Fibroblast of mammary gland (primary cell): ENCODE measurements at places on chromosomes 6 and 20.

DNA sequence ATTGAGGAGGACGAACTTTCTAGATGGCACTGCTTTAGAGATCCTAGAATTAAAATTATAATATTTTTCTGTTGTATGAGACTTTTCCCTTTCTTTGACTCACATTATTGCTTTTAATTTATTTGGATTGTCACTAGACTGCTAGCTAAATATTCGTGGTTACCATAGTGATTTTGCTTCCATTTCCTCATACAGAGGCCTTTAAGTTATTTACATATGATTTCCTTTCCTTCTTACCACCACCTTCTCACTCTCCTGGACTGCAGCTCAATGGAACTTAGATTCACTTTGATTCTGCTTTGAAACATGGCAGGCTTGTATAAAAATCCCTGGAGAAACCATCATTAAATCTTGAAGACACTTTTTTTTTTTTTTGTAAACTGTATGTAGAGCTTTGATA, 222.9 kb downstream of the LAMA2 start:
- DNase-seq = no peak

DNA sequence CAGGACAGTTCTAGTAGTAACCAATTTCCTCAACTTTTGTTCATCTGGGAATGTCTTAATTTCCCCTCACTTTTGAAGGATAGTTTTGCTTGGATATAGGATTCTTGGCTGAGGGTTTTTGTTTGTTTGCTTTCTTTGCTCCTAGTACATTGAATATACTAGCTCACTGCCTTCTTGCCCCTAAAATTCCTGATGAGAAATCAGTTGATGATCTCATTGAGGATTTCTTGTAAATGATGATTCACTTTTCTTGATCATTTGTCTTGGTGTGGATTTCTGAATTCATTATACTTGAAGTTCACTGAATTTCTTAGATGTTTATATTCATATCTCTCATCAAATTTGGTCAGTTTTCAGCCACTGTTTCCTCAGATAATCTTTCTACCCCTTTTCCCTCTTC, 49.1 kb upstream of the PRDM1 start:
- peak; percentile 85 for DNase-seq

GRCh38 chr6:157217198-157217893, 106.0 kb downstream of the TMEM242 start:
- DNase-seq = no peak

DNA sequence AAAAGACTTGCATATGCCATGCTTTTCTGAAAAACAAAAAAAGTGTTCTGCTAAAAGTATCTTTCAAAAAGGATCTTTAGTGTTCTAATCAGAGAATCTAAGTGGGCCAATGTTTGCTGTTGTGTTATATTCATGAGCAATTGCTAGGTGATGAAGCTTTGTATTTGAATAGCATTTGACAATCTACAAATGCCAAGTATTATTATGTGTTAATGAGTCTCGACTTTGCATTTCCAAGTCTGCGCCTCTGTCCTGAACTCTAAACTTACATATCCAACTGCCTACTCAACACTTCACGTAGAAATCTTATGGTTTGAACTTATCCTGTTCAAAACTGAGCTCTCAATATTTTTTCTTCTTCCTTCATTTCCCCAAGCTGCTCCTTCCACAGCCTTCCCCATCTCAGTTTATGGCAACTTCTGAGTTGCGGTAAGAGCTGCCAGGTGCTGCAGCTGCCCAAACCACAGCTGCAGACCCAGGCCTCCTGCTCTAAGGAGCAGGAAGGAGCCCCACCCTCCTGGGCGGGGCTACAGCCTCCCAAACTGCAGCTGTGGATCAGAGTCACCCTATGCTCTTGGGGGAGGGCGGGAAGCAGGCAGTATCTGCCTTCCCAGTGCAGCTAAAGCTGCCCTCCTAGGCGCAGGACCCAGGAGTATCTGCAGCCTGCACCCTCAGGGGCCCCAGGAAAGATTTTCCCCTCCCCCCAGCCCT, 16.7 kb upstream of the MAK start:
- no peak for DNase-seq

DNA sequence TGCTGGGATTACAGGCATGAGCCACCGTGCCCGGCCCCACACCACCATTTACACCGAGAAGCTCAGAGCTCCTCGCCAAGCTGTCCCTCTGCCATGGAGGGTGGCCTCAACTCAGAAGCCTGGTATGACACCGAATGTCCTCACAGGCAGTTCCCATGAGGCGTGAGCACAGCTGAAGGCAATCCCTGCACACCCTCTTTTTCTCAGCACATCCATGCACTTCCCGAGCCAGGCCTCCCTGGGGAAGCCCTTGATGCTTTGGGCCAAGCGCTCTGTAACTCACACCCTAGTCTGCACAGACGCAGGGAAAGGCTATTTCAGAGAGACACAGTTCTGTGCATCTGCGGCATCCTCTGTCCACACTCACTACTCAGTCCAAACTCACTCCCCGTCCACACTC, 18.4 kb downstream of the THBS2 start:
- DNase-seq = no peak

DNA sequence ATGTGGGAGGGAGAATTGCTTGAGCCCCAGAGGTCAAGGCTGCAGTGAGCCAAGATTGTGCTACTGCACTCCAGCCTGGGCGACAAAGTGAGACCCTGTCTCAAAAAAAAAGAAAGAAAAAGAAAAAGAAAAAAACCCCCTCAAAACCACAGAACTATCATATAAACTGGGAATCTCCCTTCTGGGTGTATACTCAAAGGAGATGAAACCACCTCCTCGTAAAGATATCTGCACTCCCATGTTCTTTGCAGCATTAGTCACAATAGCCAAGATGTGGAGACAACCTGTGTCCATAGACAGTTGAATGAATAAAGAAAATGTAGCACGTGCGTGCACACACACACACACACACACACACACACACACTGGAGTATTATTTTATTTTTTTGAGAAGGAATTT, 8.5 kb upstream of the AFG1L start:
- no peak for DNase-seq

GRCh38 chr6:69988458-69989126, 122.2 kb downstream of the COL19A1 start:
- no peak for DNase-seq

DNA sequence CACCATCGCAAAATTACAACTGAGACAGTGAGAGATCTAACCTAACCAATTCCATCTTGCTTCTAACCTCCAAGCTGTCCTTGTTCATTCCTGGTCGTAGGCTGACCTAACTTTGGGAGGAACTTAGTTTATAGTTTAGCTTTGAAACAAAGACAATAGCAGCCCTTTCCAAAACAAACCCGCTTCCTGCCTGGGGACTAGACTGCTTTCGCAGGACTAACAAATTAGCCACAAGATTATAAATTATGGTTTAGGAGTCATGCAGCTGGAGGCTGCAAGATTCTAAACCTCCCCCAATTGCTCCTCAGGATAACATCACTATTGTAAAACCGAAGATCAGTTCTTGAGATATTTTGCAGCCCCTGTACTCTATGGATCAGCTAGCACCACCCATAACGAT, 63.2 kb downstream of the TRIM27 start:
- DNase-seq = no peak

- no peak for DNase-seq
Measured at GRCh38 chr6:47009583-47009982, 32.5 kb downstream of the ADGRF1 start.

DNA sequence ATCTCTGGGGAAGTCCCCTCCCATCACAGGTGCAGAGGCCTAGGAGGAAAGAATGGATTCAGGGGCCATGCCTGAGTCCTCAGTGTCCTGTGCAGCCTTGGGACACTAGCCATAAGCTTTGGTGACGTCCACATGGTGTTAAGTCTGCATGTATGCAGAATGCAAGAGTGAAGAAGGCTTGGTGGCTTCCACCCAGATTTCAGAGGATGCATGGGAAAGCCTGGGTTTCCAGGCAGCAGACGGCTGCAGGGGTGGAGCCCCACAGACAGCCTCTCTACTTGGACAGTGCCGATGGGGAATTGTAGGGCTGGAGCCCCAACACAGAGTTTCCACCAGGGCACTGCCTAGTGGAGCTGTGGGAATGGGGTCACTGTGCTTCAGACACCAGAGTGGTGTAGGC, 117.1 kb upstream of the NRN1 start:
- DNase-seq = no peak
